Omental fat pad (tissue), 4 donors: ENCODE measurements at places on chromosomes 6 and 20. TPM values are rescaled to one million over a fixed set of nuclear protein-coding genes. Genes with fewer than 3 reads are reported as not detected.

DNA sequence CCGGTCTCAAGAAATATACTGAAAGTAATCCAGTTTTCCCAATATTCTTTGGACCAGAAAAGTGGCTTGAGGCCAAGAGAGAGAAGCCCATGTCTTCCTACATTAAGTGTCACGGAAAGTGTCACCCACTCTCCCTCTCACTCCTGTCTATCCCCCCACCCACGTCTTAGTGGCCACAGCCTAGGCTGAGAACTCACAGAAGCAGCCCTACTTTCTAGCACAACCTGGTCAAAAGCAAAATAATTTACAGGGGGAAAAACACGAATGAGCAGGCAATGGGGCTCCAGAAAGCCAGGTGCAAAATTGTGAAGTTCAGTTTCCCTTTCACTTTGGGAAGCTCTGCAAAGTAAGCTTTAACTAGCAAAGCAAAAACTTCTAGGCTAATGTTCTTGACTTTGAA, 118.0 kb downstream of the OPRM1 start:
- no peak for DNase-seq

The ARMH2 gene
- not detected for total RNA-seq

DNA sequence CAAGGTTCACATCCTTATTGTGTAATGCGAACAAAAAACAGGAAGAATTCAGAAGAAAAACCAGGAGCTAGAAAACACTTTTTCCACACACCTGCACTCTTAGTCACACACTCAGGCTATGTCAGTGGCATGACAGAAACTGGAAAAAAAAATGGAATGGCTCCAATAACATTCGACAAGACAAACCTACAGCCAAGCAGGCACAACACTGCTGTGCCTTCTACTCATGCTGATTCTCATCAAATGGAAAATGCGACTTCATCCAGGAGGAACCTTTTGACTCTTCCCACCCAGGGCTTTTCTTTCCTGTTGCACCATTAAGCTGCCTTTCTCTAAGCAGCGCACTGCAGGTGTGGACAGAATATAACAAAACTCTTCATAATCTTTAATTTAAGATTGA, 163.2 kb upstream of the BTBD3 start:
- DNase-seq: no peak

The IPCEF1 gene
- 0.84 TPM for total RNA-seq

DNA sequence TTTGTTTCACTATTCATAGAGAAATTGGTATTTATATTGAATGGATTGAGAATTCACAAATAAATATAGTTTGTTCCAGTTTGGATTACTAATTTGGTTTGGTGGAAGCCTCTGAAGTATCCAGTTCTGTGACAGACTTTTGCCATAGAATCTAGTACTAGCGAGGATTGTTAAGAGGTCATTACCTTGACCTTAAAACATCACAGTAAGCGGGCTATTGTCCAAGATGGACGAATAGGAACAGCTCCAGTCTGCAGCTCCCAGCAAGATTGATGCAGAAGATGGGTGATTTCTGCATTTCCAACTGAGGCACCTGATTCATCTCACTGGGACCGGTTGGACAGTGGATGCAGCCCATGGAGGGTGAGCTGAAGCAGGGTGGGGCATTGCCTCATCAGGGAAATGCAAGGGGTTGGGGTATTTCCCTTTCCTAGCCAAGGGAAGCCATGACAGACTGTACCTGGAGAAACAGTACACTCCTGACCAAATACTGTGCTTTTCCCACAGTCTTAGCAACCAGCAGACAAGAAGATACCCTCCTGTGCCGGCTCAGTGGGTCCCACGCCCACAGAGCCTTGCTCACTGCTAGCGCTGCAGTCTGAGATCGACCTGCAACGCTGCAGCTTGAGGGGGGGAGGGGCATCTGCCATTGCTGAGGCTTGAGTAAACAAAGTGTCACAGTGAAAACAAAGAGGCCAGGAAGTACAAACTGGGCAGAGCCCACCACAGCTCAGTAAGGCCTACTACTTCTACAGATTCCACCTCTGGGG, 66.4 kb upstream of the NEDD9 start:
- no peak for DNase-seq

- DNase-seq: no peak
These were observed 76.7 kb downstream of the RNF182 start for GRCh38 chr6:14001329-14002012.

The RUNX2 gene
- 0.69 TPM for total RNA-seq
